ENCODE measurements at places on chromosomes 4 and X. TPM values are rescaled to one million over a fixed set of nuclear protein-coding genes. Genes with fewer than 3 reads are reported as not detected.

Gene SUPT20HL1
- total RNA-seq = not detected

Gene BEX1
- total RNA-seq = 0.31 TPM

Gene SAGE1
- total RNA-seq = not detected

Gene DAPP1
- 18.2 TPM for total RNA-seq

Gene SMIM10
- 0.27 TPM for total RNA-seq

Gene PRDM8
- 11.0 TPM for total RNA-seq

Gene GAGE12J
- total RNA-seq = not detected

Gene FATE1
- not detected for total RNA-seq

Gene S100P
- total RNA-seq = not detected

Gene DDX53
- not detected for total RNA-seq

Gene CCNA2
- 94.8 TPM for total RNA-seq

Gene PRKG2
- total RNA-seq = 2.5 TPM

Gene CRMP1
- not detected for total RNA-seq

Gene ITIH6
- total RNA-seq = not detected

Gene CCDC110
- total RNA-seq = not detected

Gene PPP4R3C
- total RNA-seq = not detected

Gene DMRTC1
- total RNA-seq = not detected

Gene TEX11
- not detected for total RNA-seq

Gene PRDM5
- 9.5 TPM for total RNA-seq

Gene FDCSP
- not detected for total RNA-seq

Gene NLRP2B
- not detected for total RNA-seq

Gene SSX4
- total RNA-seq = not detected

Measured in hair follicular keratinocyte (primary cell).